ENCODE measurements at places on chromosomes 4 and X.

- no peak for DNase-seq
Observed at GRCh38 chrX:121781991-121782390, 734.6 kb downstream of the GLUD2 start.

- no peak for DNase-seq
Observed at GRCh38 chrX:130386408-130386808, 934 bp upstream of the GPR119 start.

- no peak for DNase-seq
Observed at GRCh38 chr4:38762560-38762959, 20.2 kb downstream of the TLR10 start.

- DNase-seq: no peak
Observed at GRCh38 chrX:129984111-129984958, 1.9 kb downstream of the BCORL1 start.

DNA sequence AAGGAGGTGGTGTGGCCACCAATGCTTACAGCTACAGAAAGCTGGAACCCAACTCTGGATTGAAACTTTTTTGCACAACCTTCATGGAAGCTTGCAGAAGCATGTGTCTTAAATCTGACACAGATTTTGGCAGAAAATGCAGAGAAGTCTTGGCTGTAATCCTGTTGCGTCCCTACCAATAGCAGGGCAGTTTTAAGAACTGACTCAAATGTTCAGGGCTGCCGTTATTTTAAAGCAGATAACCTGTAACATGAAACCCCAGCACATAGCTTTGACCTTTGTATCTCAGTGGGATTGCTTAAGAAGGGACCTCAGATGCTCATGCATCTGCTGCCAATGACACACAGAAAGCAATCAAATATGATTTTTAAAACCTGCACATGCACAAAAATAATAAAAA is at the start of gene VEGFD:
TSS of gene VEGFD (minus strand) at position 110 of the 400 bp plus-strand sequence. CDS start 467 bp downstream, outside the sequence.
- no peak for DNase-seq

Measured in CD8-positive, alpha-beta T cell (primary cell).